ENCODE measurements at places on chromosomes 2 and 18. TPM values are rescaled to one million over a fixed set of nuclear protein-coding genes. Genes with fewer than 3 reads are reported as not detected.

METTL8 gene
- total RNA-seq: 26.9 TPM

C2orf78 gene
- not detected for total RNA-seq

REG3G gene
- total RNA-seq: not detected

TLX2 gene
- not detected for total RNA-seq

EIF5B gene
- total RNA-seq: 41.9 TPM

MYCN gene
- 17.6 TPM for total RNA-seq

HOXD12 gene
- total RNA-seq: not detected

GRCh38 chr2:240963065-240963867 lies 35.2 kb upstream of the SNED1 start:
- no peaks in the 10 kb centered on the region for H3K27me3 ChIP-seq
- peaks cover 9% of the 10 kb centered on the region for H3K4me1 ChIP-seq
- H3K36me3 ChIP-seq: no peaks in the 10 kb centered on the region
- H3K4me3 ChIP-seq: no peak overlapping the region
- DNase-seq: peak; percentile 8

DNA sequence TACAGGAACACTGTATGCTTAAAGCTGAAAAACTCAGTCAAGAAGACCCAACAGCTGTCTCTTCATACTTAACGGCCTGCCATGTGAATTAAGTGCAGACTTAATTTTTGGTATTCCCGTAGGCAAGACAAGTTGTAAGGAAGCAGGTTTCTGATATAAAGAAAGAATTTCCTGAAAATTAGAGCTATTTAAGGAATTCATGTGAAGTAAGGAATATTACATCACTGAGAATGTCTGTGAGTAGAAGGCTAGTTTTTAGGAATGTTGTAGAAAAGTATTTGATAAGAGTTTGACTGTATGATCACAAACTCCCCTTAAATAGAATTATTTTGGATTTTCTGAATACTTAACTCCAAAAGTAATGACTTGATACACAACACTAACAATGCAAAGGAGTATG lies 51.0 kb downstream of the WDR33 start:
- H3K36me3 ChIP-seq: peaks cover 16% of the 10 kb centered on the region
- no peaks in the 10 kb centered on the region for H3K4me1 ChIP-seq
- H3K27me3 ChIP-seq: no peaks in the 10 kb centered on the region
- no peak overlapping the region for H3K27ac ChIP-seq

DNA sequence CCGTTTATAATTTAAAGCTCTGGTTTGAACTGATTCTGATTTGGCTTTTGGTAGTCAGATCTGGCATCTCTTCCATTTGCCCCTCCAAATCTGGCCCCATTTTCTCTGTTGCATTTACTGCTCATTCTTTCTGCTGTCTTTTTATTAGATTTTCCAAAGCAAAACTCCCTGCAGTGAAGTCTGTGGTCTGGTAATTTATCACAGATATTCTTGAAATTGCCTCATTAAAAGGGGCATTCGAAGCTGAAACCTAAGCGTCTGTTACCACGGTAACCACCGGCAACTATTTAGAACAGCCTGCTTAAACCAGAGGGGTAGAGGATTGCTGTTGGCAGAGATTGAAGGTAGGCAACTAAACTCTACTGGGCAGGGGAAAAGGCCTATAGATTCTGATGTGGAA lies 111.5 kb upstream of the UPP2 start:
- no peaks in the 10 kb centered on the region for H3K4me1 ChIP-seq
- no peak overlapping the region for H3K27ac ChIP-seq
- no peak overlapping the region for H3K4me3 ChIP-seq
- peaks cover 3% of the 10 kb centered on the region for H3K27me3 ChIP-seq
- no peak for DNase-seq

DNA sequence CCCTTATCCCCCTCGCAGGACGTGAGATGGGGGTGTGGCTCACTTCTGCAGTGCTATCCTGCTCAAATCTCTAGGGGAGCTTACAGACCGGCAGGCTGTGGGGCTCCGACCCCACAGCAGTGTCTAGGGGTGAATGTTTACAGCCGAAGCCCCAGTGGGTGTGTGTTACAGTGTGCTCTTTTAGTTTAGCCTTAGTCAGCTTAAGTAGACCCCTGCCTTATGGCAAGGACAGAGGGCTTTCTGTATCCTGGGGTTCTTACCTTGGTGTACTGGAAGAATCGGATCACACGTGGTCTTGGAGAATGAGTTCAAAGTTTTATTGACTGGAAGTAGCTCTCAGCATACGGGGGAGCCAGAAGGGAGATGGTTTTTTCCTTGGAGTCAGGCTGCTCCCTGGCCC lies 348.2 kb upstream of the GYPC start:
- no peak overlapping the region for H3K27ac ChIP-seq
- no peak overlapping the region for H3K4me3 ChIP-seq
- DNase-seq: no peak
- peaks cover 13% of the 10 kb centered on the region for H3K4me1 ChIP-seq

DNA sequence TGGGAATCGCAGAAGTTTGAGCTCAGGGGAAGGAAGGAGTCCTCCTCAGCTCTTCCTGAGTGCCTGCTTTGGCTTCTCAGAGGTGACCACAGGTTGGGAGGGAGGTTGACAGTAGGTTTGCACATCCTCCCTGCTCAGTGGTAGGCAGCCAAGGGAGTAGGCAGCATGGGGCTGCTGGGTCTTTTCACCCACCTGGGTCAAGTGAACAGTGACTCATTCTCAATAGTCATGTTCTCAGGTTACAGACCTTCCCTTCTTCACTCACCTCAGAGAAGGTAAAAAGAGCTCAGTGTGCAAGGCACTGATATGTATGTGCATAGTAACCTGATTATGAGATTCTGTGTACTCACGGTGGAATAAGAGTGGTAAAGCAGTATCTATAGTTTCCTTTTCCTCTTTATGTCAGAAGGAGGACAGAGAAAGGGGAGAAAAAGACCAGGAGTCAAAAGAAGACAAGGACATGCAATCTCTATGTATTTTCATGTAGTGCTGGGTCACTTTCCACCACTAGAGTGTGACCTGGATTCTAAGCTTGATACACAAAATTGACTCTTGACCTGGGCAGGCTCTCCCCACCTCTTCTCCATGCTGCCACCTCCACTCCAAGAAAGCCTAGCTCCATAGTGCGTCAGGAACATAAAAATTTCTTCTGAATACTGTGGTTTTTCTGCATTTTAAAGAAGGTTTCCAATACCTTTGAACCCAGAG lies 36.5 kb upstream of the ASNSD1 start:
- no peaks in the 10 kb centered on the region for H3K27me3 ChIP-seq
- DNase-seq: no peak
- H3K4me1 ChIP-seq: peaks cover 6% of the 10 kb centered on the region
- no peak overlapping the region for H3K4me3 ChIP-seq
- H3K27ac ChIP-seq: peak overlapping the region; percentile 78

DNA sequence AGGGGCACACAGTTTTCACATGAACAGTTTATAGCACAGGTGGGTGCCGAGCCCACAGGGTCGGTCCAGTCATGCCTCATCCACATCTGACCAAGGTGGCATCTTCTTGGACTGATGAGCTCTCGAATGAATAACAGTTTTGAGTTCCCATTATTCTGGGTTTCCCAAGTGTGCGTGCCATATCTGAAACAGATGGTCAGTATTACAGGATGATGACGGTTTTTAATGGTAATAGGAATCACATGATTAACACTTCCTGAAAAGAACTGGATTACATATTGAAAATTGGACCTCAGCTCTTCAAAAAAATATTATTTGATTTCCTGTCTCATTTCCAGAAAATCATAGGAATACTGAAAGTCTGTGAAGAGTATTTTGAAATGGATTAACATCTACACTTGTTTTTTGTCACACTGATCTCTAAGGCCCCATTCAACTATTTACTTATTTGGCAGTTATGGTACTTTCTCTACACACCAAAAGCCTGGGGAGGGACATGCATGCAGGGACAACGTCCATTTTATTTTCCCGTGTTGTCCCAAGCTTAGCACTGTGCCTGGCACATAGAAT lies 22.2 kb upstream of the NAB1 start:
- no peak overlapping the region for H3K27ac ChIP-seq
- H3K27me3 ChIP-seq: peaks cover 8% of the 10 kb centered on the region
- no peak for DNase-seq
- peaks cover 5% of the 10 kb centered on the region for H3K4me1 ChIP-seq
- H3K36me3 ChIP-seq: no peaks in the 10 kb centered on the region

- H3K27me3 ChIP-seq: no peaks in the 10 kb centered on the region
- no peak overlapping the region for H3K4me3 ChIP-seq
- H3K36me3 ChIP-seq: peaks cover 52% of the 10 kb centered on the region
- peaks cover 2% of the 10 kb centered on the region for H3K4me1 ChIP-seq
- H3K27ac ChIP-seq: no peak overlapping the region
Measured at GRCh38 chr2:54624591-54625071, 98.8 kb upstream of the EML6 start.

DNA sequence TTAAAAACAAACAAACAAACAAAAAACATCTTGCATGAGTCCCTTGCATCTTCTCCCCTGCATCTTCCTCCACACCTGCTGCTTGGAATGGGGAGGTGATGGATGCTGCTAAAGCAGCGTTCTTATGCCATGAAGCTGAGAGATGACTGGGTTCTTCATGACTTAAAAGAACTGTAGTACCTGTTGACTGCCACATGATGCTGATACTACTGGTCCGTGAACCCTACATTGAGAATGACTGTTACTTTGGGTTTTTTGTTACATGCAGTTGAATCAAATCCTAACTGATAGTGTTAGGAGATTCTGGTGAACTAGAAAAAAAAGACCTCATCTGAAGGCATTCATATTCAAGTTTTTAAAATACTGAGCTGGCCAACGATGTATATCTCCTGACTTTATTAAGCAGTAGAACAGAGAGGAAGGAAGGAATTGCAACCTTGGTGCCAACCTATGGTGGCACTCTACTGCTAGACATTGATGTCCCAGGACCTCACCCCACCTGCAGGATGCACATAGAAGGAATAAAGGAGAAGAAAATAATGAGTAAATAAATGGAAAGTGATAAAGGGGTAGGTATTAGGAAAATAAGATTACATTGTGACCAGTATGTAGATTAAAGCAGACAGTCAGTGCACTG lies 63.2 kb upstream of the SPAG16 start:
- no peaks in the 10 kb centered on the region for H3K27me3 ChIP-seq
- no peak overlapping the region for H3K4me3 ChIP-seq
- no peaks in the 10 kb centered on the region for H3K4me1 ChIP-seq
- H3K36me3 ChIP-seq: no peaks in the 10 kb centered on the region

GRCh38 chr18:25053466-25053865 lies 298.5 kb downstream of the ZNF521 start:
- peaks cover 37% of the 10 kb centered on the region for H3K27me3 ChIP-seq
- no peak overlapping the region for H3K27ac ChIP-seq
- no peaks in the 10 kb centered on the region for H3K4me1 ChIP-seq
- no peak overlapping the region for H3K4me3 ChIP-seq
- H3K36me3 ChIP-seq: no peaks in the 10 kb centered on the region

DNA sequence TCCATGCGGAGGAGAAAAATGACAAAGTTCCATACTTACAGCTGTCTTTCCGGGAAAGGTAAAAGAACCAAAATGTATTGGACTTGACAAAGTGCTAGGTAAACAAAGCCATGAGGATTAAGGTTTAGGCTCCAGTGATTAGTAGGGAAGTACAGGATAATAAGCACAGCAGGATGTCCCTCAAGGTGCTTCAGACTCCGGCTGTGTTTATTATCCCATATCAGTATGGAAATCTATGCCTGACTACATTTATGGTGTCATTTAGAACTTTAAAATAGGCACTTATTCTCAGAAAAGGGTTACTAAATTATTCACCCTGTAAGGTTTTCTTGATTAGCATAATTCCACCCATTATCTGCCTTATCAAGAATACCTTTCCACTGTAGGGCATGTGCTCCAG lies 136.3 kb upstream of the CCDC68 start:
- DNase-seq: no peak
- no peak overlapping the region for H3K4me3 ChIP-seq
- H3K4me1 ChIP-seq: peaks cover 11% of the 10 kb centered on the region
- H3K36me3 ChIP-seq: no peaks in the 10 kb centered on the region
